ENCODE measurements at places on chromosomes 4 and X.

GRCh38 chr4:155762334-155762733, 3.5 kb downstream of the GUCY1B1 start:
- DNase-seq, result no peak

GRCh38 chr4:85784348-85784747, 309.4 kb downstream of the ARHGAP24 start:
- no peak for DNase-seq

DNA sequence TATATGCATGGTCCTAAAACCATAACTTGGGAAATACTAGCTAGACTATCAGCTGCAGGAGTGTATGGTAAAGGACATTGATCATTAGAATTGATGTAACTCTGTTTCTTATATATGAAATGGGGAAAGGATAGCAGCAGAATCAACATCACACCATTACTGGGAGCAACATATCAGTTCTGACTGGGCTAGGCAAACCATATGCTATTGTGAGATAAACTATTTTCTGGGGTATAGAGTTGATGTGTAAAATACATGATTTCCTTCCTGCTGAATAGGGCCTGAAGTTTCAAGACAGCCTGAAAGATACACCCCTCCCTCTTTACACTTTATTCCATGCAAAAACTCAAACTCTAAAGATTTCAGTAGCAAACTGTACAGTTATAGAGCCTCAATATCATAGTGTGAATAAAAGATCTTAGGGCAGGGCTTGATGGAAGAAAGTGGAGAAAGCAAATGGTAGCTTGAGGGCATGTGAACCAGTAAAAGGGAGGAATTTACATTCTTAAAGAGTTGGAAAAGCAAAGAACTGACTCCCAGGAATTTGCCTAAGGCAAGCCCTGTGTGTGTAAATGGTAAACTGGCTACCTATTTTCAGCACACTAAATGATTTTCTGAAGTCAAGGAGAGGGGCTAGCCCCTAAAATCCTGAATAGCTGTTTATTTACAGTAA, 404.1 kb downstream of the MAPK10 start:
- DNase-seq, result no peak

DNA sequence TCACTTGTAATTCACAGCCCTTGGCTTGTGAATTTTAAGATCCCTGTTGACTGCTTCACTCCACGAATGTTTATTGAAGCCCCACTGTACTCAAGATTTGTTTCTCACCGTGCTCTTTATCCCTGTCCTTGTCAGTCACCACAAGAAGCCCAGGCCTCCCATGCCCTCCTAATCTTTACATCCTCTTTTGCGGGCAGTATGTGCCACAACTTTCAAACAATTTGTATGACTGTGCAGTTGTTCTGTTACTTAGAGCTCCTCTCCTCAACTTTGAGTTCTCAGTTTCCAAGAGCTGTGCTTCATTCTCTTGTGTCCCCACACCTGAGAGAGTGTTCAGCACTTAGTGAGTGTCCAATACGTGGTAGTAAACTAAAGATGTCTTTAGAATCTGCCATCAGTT, 467.7 kb downstream of the NKX6-1 start:
- DNase-seq, result no peak

DNA sequence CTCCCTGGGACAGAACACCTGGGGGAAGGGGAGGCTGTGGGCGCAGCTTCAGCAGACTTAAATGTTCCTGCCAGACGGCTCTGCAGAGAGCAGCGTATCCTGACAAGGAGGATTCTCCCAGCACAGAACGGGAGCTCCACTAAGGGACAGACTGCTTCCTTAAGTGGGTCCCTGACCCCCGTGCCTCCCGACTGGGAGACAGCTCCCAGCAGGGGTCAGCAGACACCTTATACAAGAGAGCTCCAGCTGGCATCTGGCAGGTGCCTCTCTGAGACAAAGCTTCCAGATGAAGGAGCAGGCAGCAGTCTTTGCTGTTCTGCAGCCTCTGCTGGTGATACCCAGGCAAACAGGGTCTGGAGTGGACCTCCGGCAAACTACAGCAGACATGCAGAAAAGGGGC, 44.5 kb upstream of the FAAH2 start:
- DNase-seq, result no peak

DNA sequence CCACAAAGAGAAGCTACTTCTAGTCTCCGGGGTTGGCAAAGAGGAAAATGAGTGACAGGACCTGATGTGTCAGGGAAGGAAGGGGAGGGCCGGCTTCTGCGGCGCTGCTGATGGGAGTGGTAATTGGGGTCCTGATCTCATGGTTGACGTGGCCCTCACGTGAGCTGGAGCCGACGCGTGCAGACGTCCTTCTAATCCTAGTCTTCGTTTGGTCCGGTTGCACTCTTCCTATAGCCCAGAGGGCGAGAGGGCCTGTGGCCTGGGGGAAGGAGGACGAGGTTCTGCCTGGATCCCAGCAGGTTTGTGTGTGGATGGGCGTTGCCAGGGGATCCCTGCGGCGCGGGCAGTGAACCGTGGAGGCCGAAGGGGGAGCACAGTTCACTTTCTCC, at the start of gene ARMCX1:
Gene ARMCX1 (plus strand): TSS at position 186 of the 389 bp plus-strand sequence. CDS start 2,384 bp downstream, outside the sequence.
- DNase-seq, result no peak

DNA sequence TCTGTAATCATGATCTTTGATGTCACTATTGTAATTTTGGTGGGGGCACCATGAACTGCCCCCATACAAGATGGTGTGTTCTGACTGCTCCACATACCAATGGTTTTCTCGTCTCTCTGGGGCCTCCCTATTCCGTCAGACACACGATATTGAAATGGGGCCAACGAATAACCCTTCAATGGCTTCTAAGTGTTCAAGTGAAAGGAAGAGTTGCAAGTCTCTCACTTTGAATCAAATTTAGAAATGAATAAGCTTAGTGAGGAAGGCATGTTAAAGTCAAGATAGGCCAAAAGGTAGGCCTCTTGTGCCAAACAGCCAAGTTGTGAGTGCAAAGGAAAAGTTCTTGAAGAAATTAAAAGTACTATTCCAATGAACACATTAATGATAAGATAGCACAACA, 205.4 kb downstream of the SPRY1 start:
- no peak for DNase-seq

DNA sequence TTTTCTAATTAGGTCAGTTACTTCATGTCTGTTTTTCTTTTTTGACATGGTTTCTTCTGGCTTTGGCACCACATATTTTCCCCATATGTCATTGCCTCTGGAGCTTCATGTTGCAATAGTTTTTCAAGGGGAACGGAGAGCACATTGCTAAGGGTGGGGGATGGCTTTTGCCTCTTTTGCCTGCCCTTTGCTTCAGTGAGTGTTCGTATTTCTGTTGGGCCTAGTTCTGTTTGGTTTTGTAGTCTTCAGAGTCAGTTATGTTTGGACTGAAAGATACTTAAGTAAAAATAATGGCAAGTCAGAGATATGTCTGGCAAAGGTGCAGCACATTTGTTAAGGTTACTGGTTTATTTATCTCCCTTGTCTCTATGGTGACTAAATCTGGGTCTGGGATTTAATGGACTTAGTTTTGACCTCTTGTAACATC, 29.1 kb downstream of the FHL1 start:
- DNase-seq, result no peak

- no peak for DNase-seq
These were observed 156.9 kb downstream of the AFAP1 start for GRCh38 chr4:7782783-7783182.
